Activated naive CD4-positive, alpha-beta T cell treated with Interleukin-2 at 50 U/mL for 16 hours (primary cell): ENCODE measurements at places on chromosomes 1 and 21.

DNA sequence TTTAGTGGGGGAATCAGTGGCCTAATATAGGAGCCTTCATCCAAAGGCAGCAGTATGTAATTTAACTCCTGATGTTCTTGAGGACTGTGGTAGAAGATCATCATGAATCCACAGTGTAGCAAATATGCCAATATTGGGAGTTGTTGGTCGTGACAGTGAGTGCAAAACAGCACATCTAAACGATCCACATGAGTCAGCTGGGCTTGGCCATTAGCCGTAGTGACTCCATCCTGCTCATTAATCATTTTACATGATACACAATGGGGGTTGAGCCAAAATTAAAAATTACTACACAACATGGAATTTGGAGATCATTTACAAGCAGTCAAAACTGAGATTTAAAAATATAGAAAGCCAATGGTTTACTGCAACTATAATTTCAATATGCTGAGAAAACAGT is 653.9 kb upstream of the CAMK1G start:
- no peak for DNase-seq

DNA sequence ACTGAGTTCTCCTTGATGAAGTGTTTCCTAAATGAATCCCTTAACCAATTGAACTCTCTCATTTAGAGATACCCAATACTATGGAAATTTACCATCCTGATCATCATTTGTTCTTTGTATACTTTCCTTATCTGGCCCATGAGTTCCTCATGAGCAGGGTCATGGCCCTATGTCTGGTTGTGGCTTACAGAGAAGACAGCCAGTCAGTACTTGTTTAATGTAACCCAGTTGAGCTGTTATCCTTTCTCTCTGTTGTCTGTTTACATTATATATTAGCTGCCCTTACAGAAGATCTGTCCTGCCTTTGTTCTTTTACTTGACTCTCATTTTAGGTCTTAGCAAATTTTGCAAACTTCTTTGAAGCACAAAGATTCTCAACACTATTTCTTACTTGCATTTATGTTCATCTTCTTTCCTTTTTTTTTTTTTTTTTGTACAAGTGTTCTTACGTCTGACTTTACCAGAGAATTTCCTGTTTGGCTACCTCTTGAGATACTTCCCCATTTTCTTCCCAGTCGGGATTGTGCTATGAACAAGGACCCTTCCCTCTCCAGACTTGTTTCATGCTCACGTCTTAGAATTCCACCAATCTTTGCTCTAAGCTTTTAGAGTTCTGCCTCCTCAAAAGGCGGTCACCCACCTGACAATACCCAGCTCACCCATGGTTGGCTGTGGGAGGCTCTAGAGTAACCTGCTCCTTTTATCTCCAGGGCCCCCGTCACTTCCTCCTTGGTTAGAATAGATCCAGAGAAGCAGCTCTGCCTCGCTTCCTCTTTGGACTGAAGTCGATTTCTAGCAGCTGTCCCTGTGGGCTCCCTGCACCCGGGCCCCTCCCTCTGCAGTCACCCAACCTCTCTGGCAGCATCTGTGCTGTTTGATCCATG is 53.6 kb upstream of the RUNX1 start:
- DNase-seq: no peak

DNA sequence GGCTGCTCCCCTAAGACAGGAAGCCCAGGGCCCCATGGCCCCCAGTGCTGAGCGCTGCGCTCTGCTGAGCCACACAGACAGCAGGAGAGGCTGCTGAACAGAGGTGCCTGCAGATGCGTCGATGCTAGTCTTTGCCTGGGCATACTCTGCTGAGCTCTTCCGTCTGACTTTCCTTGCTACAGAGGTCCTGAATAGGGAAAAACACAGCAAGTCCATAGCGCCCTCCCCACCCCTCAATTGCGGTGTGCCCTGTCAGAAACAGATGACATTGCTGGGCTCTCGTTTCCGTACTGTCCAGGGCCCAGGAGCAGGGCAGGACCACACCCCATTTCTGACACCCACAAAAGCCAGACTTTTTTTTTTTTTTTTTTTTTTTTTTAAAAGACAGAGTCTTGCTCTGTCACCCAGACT is 252.5 kb downstream of the SDCCAG8 start:
- DNase-seq: no peak

GRCh38 chr1:97202481-97203380 is 481.1 kb downstream of the PTBP2 start:
- DNase-seq: no peak

DNA sequence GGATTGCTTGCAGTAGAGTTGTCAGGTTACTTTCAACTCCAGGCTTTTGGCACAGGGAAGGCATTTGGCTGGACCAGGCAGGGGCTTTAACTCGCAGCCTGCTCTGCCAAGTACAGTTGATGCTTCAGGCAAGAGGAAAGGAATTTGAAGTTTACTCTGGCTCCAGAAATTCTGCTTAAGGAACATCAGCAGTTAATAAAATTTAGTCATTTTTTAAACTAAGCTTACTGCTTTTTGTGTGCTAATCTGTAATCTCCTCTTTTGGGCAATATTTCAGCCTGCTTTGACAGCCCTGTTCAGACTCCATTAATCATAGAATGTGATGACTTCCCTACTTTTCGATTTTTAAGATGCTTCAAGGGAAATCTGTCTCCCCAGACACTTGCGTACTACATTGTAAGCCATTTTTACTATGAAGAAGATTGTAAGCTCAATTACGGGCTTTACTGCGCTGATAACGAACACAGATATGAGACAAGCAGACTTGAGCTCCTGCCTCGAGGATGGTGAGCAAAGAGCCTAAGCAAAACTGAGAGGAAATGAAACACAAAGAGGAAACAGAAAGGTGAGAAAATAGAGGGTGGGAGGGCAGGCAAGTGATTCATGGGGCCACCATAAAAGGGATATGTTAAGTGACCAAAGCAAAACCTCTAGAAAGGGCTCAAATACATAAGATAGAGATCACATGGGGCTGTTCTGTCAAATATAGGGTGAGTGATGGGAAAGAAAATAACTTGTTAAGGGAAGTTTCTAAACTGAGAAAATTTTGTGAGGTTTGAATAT is 76.6 kb upstream of the VAV3 start:
- DNase-seq: no peak

DNA sequence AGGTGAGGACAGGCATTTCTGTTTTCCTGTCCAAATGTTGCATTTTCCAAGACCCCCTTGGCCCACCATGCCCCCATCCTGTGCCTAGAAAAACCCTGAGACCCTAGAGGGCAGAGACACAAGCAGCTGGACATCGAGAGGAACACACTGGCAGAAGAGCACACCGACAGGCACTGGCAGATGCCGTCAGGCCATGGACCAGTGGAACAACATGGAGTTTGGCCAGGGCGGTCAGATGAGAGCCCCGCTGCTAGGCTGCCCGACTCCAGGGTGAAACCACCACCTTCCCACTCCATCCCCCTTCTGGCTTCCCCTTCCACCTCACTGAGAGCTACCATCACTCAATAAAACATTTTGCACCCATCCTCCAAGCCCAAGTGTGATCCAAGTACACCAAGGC is 438.4 kb downstream of the SIPA1L2 start:
- DNase-seq: no peak

DNA sequence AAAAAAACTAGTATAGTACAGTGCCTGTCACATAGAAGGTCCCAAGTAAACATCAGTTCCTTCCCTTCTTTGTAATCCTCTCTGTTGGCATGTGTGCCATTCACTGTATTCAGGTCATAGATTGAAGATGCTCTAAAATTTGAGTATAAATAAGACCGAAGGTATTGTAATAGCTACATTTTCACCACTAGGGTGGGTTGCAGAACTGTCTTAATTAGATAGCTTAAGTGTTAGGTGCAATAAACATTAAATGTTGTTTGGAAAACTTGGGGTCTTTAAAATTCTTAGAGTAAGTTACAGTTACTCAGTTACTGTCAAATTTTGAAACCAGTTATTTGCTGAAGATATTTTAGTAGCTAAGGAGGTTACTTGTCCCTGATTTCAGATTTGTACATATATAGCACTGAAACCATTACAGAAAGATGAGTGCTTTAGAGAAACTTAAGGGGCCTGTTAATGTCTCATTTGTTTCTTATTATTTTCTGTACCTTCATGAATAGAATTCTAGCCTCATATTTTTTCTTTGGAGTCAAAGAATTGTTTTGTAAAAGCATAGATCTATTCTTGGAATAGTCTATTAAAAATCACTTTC is 24.3 kb downstream of the PER3 start:
- no peak for DNase-seq

DNA sequence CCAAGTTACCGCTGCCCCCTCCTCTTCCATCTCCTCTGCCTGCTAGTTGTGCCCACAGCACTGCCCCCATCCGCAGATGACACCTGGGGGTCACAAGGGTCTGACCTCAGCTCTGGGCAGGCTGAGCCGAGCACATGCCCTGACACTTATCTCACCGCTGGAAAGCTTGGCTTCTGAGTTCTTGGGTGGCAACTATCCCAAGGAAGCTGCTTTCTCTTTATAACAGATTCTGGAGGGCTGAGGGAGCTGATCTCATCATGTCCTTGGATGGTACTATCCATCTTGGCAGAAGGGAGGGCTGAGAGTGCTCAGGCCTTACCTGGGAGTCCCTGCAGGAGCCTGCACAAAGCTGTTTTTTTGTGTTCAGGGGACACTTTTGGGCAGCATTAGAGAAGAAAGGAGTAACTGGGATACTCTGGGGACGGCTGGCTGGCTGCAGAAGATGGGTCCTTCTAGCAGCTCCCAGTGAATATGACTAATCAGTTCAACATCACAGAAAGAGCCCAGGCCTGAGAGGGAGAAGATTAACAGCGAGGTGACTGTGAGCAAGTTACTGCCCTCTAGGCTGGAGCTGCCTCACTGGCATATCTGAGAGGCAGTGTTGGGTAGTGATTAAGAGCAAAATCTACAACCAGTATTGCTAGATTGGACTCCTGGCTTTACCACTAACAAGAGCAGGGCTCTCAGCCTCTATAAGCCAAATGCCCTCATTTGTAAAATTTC is 71.6 kb downstream of the PLXNA2 start:
- no peak for DNase-seq
